Stimulated activated CD8-positive, alpha-beta memory T cell treated with anti-CD3 and anti-CD28 coated beads, Interleukin-4, amount 100 ng/mL, for 1 hour (primary cell): ENCODE measurements at places on chromosomes 7 and 10.

GRCh38 chr10:123936426-123936825 lies 44.8 kb upstream of the CPXM2 start:
- DNase-seq = no peak

DNA sequence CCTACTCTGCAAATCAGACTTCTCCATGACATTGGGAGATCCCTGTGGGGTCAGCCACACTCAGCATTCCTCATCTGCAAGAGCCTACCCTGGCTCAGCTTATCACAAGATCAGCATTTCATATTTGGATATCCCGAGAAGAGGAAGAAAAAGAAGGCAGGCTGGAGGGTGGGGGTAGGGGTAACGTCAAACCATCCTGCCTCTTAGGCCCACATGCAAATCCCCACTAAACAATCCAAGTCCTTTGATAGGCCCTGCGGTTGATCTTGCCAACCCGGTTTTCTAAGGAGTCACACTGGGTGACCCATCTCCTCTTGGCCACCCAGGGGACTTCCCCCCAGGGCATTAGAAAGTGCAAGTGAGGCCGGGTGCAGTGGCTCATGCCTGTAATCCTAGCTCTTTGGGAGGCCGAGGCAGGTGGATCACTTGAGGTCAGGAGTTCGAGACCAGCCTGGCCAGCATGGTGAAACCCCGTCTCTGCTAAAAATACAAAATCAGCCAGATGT lies 128.0 kb upstream of the CALN1 start:
- no peak for DNase-seq

GRCh38 chr10:49080965-49081364 lies 34.4 kb downstream of the VSTM4 start:
- no peak for DNase-seq

GRCh38 chr10:3709456-3710060 lies 75.5 kb downstream of the KLF6 start:
- DNase-seq = no peak

GRCh38 chr10:7405637-7406036 lies 5.2 kb downstream of the SFMBT2 start:
- no peak for DNase-seq

DNA sequence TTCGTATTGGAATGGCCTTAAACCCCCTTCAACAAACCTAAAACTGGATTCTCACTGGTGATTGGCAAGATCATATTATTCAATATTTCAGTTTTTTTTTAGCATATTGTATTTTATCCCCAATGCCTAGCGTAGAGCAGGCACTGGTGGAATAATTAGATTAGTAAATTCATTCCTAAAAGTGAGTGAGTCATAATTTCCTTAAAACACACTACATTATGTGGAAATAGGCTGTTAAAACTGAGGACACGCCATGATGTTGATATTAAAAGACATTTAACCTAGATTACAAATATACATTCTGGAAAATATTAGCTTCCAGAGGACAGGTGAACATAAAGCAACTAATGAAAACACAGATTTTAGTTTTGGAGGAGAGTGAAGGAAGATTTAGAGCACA lies 463.9 kb downstream of the PARD3 start:
- no peak for DNase-seq

GRCh38 chr7:76108540-76109233 lies 60.8 kb downstream of the MDH2 start:
- no peak for DNase-seq

DNA sequence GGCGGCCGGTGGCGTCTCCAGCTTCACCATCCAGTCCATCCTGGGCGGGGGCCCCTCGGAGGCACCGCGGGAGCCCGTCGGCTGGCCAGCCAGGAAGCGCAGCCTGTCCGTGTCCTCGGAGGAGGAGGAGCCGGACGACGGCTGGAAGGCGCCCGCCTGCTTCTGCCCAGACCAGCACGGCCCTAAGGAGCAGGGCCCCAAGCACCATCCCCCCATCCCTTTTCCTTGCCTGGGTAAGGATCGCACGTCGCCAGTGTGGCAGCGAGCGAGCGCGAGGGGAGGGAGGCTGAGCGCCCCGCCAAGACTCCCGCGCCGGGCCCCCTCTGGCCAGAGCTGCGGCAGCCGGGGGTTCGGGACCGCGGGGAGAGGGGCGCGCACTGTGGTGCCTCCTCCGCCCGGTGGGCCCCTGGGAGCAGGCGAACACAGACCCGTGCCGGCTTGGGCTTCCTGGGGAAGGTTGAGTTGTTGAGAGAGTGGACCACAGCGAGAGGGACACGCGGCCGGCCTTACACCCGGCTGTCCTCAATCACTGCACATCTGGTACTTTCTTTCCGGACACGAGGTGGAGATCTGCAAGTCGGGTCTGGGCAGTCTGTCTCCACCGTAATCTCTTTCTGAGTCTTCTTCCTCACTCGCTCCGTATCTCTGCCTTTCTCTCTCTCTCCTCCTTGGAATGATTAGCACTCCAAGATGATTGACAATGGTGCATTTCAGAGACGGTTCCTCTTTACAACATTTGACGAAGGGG lies 652 bp downstream of the HMX2 start:
- no peak for DNase-seq

- DNase-seq = no peak
Observed at GRCh38 chr7:39633563-39634477, 10.4 kb downstream of the RALA start.
